Prostate gland (tissue), 2 donors: ENCODE measurements at places on chromosomes 7 and 10. TPM values are rescaled to one million over a fixed set of nuclear protein-coding genes. Genes with fewer than 3 reads are reported as not detected.

GRCh38 chr7:134593530-134594392, 44.9 kb downstream of the AKR1B15 start:
- H3K36me3 ChIP-seq: no peaks in the 10 kb centered on the region
- H3K4me1 ChIP-seq: no peaks in the 10 kb centered on the region
- peak; percentile 24 for DNase-seq
- H3K27me3 ChIP-seq: no peaks in the 10 kb centered on the region
- H3K27ac ChIP-seq: peak overlapping the region; percentile 45
- no peak overlapping the region for H3K4me3 ChIP-seq

DNA sequence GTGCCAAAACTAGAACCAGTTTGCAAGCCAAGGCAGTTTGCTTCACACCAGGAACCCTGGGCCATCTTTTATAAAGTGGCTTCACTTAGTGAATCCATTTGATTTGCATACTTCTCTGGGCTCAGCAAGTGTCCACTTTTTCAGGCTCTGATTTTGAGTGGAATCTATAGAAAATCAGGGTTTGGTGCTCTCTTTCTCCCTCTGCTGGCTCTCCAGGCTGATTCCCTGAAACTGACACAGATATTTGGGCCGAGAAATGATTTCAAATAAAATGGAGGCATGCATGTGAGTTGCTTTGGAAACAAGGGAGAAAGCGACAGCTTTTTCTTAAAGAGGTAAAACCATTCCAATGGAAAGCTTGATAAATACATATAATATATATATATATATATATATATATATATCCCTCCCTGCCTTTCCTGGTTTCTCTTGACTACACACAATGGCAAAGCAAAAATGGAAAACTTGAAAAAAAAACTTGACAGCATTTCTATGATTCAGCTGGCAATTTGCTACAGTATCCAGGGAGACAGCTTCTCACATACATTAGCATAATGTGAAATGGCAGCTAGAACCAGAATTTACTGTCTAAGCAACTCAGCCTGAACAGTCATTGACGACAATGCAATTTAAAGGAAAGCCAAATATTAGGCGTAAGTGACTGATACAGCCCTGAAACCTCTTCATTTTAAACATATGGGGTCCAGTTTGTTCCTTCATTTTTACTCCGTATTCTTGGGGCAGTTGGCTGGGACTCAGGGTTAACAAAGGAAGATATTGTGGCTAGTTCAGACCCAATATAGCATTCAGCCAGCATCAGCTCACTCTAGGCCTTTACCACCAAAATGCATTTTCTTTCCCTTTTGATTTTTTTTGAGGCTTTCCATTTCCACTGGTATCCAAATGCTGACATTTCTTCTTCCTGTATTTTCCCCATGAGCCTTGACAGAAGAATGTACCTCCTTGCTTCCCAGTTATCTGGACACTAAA, 188.5 kb downstream of the TMEM178B start:
- H3K4me3 ChIP-seq: no peak overlapping the region
- H3K4me1 ChIP-seq: no peaks in the 10 kb centered on the region
- H3K27ac ChIP-seq: no peak overlapping the region
- H3K36me3 ChIP-seq: no peaks in the 10 kb centered on the region

GRCh38 chr10:110815354-110816004, 56.2 kb upstream of the PDCD4 start:
- peaks cover 19% of the 10 kb centered on the region for H3K4me1 ChIP-seq
- H3K27me3 ChIP-seq: no peaks in the 10 kb centered on the region
- H3K4me3 ChIP-seq: no peak overlapping the region
- no peak overlapping the region for H3K27ac ChIP-seq

DNA sequence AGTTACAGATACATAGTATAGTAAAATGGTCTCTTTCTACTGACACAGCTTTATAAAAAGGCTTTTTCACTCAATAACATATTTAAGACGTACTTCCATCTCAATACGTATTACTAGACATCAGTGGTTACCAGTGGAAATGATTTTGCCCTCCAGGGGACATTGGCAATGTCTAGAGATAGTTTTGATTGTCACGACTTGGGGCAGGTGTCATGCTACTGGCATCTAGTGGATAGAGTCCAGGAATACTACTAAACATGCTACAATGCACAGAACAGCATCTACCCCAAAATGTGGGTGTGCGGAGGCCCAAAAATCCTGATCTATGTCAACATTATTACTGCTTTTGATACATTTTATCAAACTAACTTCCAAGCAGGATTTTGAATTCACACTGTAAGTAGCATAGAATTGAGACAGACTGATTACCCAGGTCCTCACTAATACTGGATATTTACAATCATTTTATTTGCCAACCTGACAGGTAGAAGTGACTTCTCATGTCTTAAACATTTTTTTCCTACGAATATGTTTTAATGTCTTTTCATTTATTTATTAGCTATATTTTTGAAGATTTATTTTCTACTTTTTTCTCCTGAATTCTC, 53.8 kb downstream of the HGF start:
- no peak overlapping the region for H3K4me3 ChIP-seq
- H3K36me3 ChIP-seq: no peaks in the 10 kb centered on the region
- H3K27me3 ChIP-seq: no peaks in the 10 kb centered on the region
- H3K4me1 ChIP-seq: no peaks in the 10 kb centered on the region

GRCh38 chr10:111030042-111030750, 46.6 kb upstream of the ADRA2A start:
- H3K27me3 ChIP-seq: no peaks in the 10 kb centered on the region
- no peaks in the 10 kb centered on the region for H3K4me1 ChIP-seq
- no peaks in the 10 kb centered on the region for H3K36me3 ChIP-seq
- H3K27ac ChIP-seq: no peak overlapping the region
- DNase-seq: no peak
- no peak overlapping the region for H3K4me3 ChIP-seq

DNA sequence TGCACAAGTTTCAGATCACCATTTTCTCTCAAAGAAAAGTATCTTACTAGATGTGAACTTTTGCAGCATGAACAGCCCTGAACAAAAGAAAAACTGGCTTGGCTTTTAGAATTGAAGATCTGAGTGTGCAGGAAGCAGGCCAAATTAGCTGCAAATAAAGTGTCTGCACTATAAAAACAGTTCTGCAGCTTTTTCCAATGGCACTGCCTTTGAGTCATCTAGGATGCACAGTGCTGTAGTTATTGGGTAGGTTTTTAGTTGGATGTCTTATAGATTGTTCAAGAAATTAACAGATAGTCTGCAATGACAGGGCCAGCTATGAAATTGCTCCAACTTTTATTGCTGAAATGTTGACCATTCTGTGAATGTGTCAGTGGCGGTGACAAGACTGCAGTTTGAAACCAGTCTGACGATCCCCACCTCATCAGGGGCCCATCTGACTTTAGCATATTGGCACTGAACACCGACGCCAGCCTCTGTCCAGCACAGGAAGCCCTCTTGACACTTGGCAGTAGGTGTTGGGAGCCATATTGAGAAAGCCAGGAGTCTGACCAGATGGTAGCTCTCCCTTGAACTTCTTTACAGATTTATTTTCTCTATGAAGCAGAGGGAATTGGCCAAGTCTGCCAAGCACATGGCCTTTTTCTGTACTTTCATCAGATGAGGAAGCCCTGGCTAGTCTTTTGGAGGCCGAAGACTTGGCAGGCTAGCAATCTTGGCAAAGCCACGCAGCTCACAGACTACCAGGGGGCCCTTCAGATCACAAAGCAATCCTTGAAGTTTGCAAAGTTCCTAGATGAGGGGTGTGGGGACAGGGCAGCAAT, 490.6 kb downstream of the NEBL start:
- H3K4me3 ChIP-seq: no peak overlapping the region
- no peaks in the 10 kb centered on the region for H3K4me1 ChIP-seq
- H3K36me3 ChIP-seq: no peaks in the 10 kb centered on the region
- no peaks in the 10 kb centered on the region for H3K27me3 ChIP-seq
- H3K27ac ChIP-seq: no peak overlapping the region
- DNase-seq: no peak

GRCh38 chr7:128692623-128693270, 20.7 kb downstream of the GARIN1A start:
- H3K27ac ChIP-seq: no peak overlapping the region
- H3K27me3 ChIP-seq: no peaks in the 10 kb centered on the region
- no peaks in the 10 kb centered on the region for H3K4me1 ChIP-seq
- no peak overlapping the region for H3K4me3 ChIP-seq
- H3K36me3 ChIP-seq: no peaks in the 10 kb centered on the region
- no peak for DNase-seq

The RTKN2 gene
- 3.6 TPM for total RNA-seq

The CROT gene
- 17.0 TPM for total RNA-seq
